ENCODE measurements at places on chromosomes 11 and 22. TPM values are rescaled to one million over a fixed set of nuclear protein-coding genes. Genes with fewer than 3 reads are reported as not detected.

- no peak for DNase-seq
These were observed 5.7 kb downstream of the LTO1 start for GRCh38 chr11:69669486-69669885.

DNA sequence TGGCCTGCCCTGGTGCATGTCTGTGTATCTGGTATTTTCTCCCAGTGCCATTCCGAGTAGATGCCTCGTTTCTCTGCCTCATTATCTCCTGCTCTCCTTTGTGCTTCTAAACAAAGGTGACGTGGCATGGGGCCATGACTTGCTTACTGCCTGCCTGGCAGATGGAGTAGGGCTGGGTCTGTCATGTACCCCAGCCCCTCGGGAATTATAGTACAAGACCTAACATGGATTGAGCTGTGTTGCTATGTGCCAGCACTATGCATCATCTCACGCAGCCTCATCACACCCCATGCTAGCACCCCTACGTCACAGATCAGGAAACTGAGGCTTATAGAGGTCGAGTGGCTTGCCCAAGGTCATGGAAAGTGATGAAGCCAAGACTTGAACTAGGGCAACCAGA lies 88.1 kb downstream of the GALNT18 start:
- DNase-seq: no peak

DNA sequence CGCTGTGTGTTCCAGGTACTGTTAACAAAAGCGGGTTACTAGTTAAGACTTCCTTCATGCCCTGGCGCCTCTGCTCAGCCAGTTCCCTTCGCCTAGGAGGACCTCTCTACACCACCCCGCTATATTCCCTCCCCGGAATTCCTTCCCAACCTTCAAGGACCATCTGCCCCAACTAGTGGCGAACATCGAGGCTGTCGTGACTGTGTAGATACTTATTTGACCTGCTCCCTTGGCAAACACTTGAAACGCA lies 450 bp upstream of the BCL2L13 start:
- DNase-seq: no peak

DNA sequence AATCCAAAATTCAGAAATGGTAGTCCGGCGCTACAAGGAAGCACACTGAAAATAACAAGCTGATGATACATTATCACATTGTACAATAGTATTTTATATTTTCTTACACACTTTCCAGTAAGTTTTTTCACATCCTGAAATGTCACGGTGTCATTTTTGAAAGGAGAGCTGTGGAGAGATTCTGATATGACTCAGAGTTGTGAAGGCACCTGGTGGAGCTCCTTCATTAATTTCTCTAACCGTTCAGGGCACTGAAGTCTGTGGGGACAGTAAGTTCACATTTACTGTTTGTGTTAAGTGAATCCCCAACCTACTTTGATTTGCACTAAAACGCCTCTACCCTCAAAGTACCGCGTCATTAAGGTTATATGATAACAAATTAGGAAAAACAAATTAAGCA lies 13.3 kb downstream of the LDHAL6A start:
- DNase-seq: no peak

- DNase-seq: no peak
These were observed 397.0 kb upstream of the ISX start for GRCh38 chr22:34669001-34669400.

DNA sequence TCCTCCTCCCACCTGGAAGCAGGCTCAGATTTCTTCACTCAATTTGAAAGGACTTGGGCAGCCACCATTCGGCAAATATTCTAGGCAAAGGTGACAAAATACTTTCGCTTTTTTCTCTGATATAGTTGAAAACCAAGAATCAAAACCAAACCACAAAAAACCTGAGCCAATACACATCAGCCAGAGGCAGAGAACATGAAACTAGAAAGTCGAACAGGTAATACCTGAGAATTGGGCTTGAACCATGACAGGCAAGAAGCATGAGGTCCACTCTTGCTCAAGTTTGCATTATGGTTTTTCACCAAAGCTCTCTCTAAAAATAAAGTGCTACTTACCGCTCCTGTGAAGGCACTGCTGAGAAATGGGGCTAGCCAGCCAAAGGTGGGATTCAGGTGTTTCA lies 26.2 kb upstream of the LDLRAD3 start:
- DNase-seq: no peak

GRCh38 chr11:44624761-44625221 lies 59.3 kb downstream of the CD82 start:
- no peak for DNase-seq

DNA sequence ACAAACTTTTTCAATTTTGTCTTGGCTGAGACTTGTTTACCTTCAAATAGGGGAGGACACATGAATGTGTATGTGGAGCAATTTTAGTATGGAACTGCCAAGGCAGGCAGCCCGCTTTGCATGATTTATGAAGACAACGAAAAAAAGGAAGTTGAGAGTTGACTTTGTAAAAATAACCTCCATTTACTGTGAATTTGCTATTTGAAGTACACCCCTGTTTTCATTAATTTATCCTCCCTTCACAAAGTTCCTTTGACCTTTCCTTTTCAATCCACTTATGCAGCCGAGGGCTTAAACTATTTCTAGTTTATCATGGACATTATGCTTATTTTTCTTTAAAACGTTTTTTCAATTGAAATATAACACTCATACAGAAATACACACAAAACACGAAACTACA lies 369.6 kb upstream of the CADM1 start:
- DNase-seq: no peak

GRCh38 chr11:11821899-11822298 lies 19.9 kb upstream of the USP47 start:
- no peak for DNase-seq

DNA sequence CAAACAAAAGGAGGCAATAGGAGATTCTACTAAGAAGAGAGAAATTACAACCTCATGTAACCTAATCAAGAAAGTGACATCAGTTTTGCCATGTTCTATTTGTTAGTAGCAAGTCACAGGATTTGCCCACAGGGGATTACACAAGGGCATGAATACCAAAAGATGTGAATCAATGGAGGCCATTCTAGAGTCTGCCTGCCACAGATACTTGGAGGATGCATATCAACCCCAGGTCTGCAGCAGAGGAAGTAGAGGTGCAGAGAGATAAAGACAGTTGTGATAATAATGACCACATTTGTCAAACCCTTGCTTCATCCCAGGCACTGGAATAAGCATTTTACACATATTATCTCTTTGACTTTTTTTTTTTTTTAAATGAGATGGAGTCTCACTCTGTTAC lies 2.4 kb upstream of the ASCC2 start:
- DNase-seq: no peak

- no peak for DNase-seq
These were observed 301.1 kb downstream of the BUD13 start for GRCh38 chr11:116471608-116472256.

GRCh38 chr22:39379756-39380730 lies 19.5 kb upstream of the TAB1 start:
- no peak for DNase-seq

DNA sequence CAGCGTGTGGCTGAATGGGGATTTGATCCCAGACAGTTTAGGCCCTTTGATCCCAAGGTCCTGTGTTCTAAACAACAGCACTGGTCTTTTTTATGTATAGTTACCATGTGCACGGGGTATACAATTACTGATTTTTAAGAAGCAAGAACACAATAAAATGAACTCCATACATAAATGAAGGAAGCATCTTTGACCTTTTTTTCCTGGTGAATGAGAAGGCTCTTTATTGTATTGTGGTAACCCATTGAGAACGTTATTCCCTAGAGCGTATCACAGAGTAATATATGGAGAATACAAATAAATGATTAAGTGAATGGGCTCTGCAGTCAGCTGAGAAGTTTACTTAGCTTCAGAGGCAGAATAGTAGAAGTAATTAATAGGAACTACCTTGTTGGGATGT lies 563.6 kb downstream of the NTM start:
- DNase-seq: no peak

GRCh38 chr11:45296075-45296474 lies 9.9 kb upstream of the SYT13 start:
- no peak for DNase-seq

ZNF214 gene
- total RNA-seq: not detected

SMC1B gene
- total RNA-seq: 0.13 TPM

ISX gene
- not detected for total RNA-seq

OR4C15 gene
- total RNA-seq: not detected

KRTAP5-8 gene
- 0.20 TPM for total RNA-seq

All from activated B cell treated with CpG ODN at 0.5 μM for 24 hours (primary cell).